ENCODE measurements at places on chromosomes 16 and 17.

GRCh38 chr17:8806926-8807550 is 7.9 kb upstream of the MFSD6L start:
- H3K27me3 ChIP-seq: no peaks in the 10 kb centered on the region
- no peaks in the 10 kb centered on the region for H3K36me3 ChIP-seq
- H3K4me3 ChIP-seq: no peak overlapping the region
- peak; percentile 77 for DNase-seq
- peaks cover 3% of the 10 kb centered on the region for H3K4me1 ChIP-seq
- peak overlapping the region; percentile 78 for H3K27ac ChIP-seq

DNA sequence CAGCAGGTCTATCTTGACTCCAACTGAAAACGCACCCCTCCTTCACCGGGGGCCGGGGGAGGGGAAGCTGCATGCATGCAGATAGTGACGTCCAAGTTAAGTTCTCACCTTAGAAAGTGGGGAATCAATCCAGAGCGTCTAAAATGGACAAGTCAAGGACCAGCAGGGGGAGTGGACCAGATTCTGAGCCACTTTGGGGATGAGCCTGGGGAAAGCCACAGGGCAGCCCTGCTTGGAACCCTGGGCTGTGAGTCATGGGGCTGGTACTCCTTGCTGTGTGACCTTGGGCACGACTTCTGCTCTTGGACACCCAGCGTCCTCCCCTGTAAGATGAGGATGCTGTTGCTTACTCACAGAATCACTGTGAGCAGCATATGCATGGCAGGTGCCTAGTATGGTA is 9.1 kb downstream of the TNFRSF13B start:
- no peaks in the 10 kb centered on the region for H3K27me3 ChIP-seq
- H3K36me3 ChIP-seq: no peaks in the 10 kb centered on the region
- H3K4me3 ChIP-seq: no peak overlapping the region
- no peaks in the 10 kb centered on the region for H3K4me1 ChIP-seq
- no peak for DNase-seq

GRCh38 chr16:19431636-19432340 is 14.1 kb downstream of the TMC5 start:
- DNase-seq: no peak
- no peaks in the 10 kb centered on the region for H3K4me1 ChIP-seq

DNA sequence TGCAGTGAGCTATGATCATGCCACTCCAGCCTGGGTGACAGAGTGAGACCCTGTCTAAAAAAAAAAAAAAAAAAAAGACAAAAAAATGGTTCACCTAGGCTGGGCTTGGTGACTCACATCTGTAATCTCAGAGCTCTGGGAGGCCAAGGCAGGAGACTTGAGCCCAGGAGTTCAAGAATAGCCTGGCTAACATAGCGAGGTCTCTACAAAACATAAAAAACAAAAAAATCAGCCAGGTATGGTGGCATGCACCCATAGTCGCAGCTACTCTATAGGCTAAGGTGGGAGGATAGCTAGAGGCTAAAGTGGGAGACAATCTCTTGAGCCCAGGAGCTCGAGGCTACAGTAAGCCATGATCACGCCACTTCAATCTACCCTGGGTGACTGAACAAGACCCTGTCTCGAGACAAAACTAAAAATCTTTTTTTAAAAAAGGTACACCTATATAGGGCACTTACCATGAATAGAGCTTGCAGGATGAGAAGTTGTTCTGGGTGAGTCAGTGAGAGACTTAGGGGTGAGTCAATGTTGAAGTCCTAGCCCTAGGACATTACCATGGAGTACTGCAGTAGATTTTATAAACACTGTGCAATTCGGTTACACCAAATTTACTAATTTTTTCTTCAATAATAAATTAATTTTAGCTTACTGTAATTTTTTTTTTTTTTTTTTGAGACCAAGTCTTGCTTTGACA is 19.0 kb downstream of the USP32 start:
- DNase-seq: no peak
- no peaks in the 10 kb centered on the region for H3K27me3 ChIP-seq
- peak overlapping the region; percentile 82 for H3K27ac ChIP-seq
- H3K36me3 ChIP-seq: peaks cover 13% of the 10 kb centered on the region
- H3K4me1 ChIP-seq: peaks cover 9% of the 10 kb centered on the region

GRCh38 chr17:38621538-38621937 is 15.8 kb upstream of the SRCIN1 start:
- H3K27ac ChIP-seq: no peak overlapping the region
- H3K36me3 ChIP-seq: no peaks in the 10 kb centered on the region
- H3K4me1 ChIP-seq: no peaks in the 10 kb centered on the region
- H3K27me3 ChIP-seq: peaks cover 22% of the 10 kb centered on the region

GRCh38 chr16:56869513-56870275 is 4.7 kb downstream of the SLC12A3 start:
- peaks cover 6% of the 10 kb centered on the region for H3K4me1 ChIP-seq
- H3K27ac ChIP-seq: peak overlapping the region; percentile 26
- H3K27me3 ChIP-seq: no peaks in the 10 kb centered on the region
- no peak for DNase-seq
- H3K36me3 ChIP-seq: no peaks in the 10 kb centered on the region

DNA sequence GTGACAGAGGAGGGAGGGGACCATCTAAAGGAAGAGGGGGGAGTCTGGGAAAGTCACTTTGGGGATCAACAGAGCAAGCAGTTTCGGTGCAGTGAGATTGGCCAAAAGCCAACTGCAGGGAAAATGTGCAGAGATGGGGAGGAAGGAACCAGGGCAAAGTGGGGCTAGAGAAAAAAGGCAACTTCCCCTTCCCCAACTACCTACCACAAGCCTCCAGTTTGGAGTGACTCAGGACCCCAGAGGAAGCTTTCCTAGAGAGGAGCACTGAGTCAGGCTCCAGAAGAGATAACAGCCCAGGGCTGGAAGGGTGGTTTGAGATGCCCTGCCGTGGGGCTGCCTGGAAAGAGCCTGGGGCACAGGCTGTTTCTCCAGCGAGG is 6.9 kb upstream of the CD300LD start:
- H3K36me3 ChIP-seq: no peaks in the 10 kb centered on the region
- H3K4me1 ChIP-seq: peaks cover 25% of the 10 kb centered on the region
- H3K4me3 ChIP-seq: no peak overlapping the region
- no peaks in the 10 kb centered on the region for H3K27me3 ChIP-seq

DNA sequence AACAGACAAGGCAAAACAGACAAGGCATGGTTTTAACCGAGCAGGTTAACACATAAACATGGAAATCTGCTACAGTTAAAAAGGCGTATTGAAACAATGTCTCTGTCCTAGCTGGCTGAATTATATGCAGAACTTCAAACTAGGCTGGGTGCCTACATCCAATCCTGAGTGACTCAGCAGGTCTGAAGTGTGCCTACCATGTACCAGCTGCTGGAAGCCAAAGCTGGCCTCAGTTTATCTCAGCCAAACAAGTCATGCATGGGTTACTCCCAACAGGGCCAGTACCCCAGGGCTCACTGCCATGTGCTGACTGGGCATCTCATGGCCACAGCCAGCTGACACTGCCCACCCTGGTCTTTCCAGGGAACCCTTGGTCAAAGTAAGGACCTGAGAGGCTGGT is 4.0 kb downstream of the C1QBP start:
- no peaks in the 10 kb centered on the region for H3K27me3 ChIP-seq
- H3K4me3 ChIP-seq: no peak overlapping the region
- peaks cover 35% of the 10 kb centered on the region for H3K4me1 ChIP-seq
- DNase-seq: no peak

DNA sequence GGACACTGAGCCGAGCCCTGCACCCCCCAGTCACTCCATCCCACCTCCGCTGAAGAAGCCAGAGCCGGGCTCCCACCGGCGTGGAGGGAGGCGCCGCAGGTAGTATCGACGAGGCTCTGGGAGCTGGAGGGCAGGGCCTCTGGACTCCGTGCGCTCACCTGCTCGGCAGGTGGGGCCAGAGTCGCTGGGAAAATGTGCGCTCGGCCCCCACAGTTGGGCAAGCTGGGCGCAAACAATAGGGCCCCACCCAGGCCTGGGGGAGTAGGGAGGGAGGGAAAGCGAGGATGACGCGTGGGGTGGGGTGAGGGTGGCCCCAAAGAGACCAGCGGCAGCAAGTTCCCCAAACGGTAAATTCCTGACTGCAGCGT is 668 bp downstream of the JUP start:
- H3K27ac ChIP-seq: peak overlapping the region; percentile 80
- no peaks in the 10 kb centered on the region for H3K36me3 ChIP-seq
- H3K4me1 ChIP-seq: peaks cover 30% of the 10 kb centered on the region
- H3K4me3 ChIP-seq: peak overlapping the region; percentile 42
- H3K27me3 ChIP-seq: peaks cover 7% of the 10 kb centered on the region
- peak; percentile 82 for DNase-seq

DNA sequence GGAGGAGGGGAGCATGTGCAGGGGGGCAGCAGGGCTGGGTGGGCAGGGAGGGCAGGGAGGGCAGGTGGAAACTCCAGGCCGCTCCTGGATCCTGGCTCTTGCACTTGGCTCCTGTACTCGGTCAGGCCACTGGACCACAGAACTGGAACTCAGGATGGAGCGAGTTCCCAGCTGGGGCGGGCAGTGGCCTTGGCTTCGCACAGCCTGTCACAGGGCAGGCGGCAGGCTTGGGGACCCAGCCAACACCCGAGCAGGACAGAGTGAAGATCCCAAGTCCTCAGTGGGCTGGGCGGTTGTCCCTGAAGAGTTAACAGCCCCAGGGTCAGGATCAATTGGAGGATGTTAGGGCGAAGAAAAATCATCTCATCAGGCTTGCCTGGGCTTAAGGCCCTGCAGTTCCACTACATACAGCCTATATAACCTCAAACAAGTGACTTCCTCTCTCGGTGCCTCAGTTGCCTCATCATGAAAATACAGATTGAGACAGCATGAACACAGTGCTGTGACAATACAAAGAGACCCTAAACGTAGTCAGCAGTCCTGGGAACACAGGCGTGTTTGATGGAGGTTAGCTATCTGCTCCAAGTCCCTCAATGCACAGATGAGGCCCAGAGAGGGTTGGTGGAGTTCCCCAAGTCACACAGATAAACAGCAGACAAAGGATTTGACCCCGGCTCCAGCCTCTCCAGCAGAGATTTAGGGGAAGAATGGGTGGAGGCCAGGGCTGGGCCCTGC is 21.9 kb downstream of the ZNF423 start:
- peak overlapping the region; percentile 66 for H3K27ac ChIP-seq
- no peaks in the 10 kb centered on the region for H3K36me3 ChIP-seq
- H3K4me3 ChIP-seq: no peak overlapping the region
- no peak for DNase-seq
- peaks cover 7% of the 10 kb centered on the region for H3K27me3 ChIP-seq

DNA sequence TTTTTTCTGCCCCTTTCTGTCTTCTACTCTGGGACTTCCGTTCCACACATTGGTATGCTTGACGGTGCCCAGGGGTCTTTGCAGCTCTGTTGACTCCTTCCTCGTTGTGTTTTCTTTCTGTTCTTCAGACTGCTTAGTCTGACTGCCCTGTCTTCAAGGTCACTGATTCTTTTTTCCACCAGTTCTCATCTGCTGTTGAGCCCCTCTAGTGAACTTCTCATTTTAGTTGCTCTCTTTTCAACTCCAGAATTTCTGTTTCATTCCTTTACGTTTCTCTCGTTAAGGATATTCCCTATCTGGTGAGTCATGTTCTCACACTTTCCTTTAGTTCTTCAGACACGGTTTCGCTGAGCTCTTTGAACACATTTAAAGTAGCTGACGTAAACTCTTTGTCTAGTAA is 13.8 kb downstream of the GAA start:
- peaks cover 65% of the 10 kb centered on the region for H3K36me3 ChIP-seq
- no peak overlapping the region for H3K4me3 ChIP-seq
- DNase-seq: no peak
- H3K27ac ChIP-seq: no peak overlapping the region
- H3K27me3 ChIP-seq: no peaks in the 10 kb centered on the region

- no peak for DNase-seq
- H3K36me3 ChIP-seq: no peaks in the 10 kb centered on the region
- no peak overlapping the region for H3K27ac ChIP-seq
- no peaks in the 10 kb centered on the region for H3K27me3 ChIP-seq
Measured at GRCh38 chr16:68792465-68793324, 50.6 kb upstream of the TANGO6 start.

DNA sequence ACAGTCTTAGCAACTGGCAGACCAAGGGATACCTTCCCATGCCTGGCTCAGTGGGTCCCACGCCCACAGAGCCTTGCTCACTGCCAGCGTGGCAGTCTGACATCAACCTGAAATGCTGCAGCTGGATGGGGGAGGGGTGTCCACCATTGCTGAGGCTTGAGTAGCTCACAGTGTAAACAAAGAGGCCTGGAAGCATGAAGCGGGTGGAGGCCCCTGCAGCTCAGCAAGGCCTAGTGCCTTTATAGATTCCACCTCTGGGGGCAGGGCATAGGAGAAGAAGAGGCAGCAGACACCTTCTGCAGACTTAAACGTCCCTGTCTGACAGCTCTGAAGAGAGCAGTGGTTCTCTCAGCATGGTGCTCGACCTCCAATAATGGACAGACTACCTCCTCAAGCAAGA is 263.2 kb downstream of the KIF2B start:
- no peak overlapping the region for H3K27ac ChIP-seq
- no peaks in the 10 kb centered on the region for H3K27me3 ChIP-seq
- H3K4me3 ChIP-seq: no peak overlapping the region

- peaks cover 9% of the 10 kb centered on the region for H3K36me3 ChIP-seq
- H3K4me3 ChIP-seq: no peak overlapping the region
- H3K27ac ChIP-seq: no peak overlapping the region
- DNase-seq: no peak
Measured at GRCh38 chr17:2656283-2656682, 55.3 kb downstream of the CLUH start.

GRCh38 chr17:65011047-65011446 is 45.5 kb downstream of the GNA13 start:
- no peak overlapping the region for H3K4me3 ChIP-seq
- no peaks in the 10 kb centered on the region for H3K27me3 ChIP-seq
- H3K4me1 ChIP-seq: peaks cover 16% of the 10 kb centered on the region
- DNase-seq: no peak

DNA sequence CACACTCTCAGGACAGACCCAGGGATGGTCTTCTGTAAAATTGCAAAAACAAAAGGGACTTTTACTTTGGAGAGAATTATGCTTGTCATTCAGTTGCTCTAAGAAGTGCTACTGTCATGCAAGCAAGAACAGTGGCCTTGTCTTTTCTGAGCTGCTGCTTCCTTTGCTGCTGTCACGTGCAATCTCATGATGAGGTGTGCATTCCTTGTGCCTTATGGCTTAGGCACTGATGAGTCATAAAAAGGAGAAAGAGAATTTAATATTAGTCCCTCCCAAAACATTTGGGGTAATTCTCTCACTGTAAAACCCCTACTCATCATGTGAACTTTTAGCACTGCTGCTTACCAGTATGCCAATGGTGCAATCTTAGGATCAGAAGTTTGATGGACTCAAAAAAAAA is 2051.3 kb downstream of the TP53TG3F start:
- H3K36me3 ChIP-seq: no peaks in the 10 kb centered on the region
- no peaks in the 10 kb centered on the region for H3K4me1 ChIP-seq
- H3K27me3 ChIP-seq: no peaks in the 10 kb centered on the region
- no peak overlapping the region for H3K4me3 ChIP-seq
- DNase-seq: no peak

DNA sequence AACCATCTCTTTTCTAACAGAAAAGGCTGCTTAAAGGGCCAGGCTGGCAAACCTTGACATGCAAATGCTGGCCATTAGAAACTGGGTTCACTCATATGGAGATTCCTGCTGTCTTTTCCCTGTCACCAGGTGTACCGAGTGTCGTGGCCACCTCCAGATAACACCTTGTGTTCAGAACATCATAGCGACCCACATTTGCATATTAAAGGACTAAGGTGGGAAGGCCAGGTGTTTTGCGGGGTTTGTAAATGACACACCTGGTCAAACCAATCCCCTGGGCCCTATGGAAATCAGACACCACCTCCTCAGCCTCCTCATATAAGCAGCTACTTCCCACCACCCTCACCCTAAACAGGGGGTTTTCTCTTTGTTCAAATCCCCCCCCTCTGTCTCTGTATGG is 2.5 kb upstream of the AIPL1 start:
- no peaks in the 10 kb centered on the region for H3K27me3 ChIP-seq

- no peaks in the 10 kb centered on the region for H3K4me1 ChIP-seq
- H3K27ac ChIP-seq: no peak overlapping the region
- no peaks in the 10 kb centered on the region for H3K36me3 ChIP-seq
- no peak overlapping the region for H3K4me3 ChIP-seq
- peaks cover 18% of the 10 kb centered on the region for H3K27me3 ChIP-seq
Measured at GRCh38 chr16:82643936-82644630, 17.3 kb downstream of the CDH13 start.

All from spleen (tissue), 13 donors.